ENCODE measurements at places on chromosomes 16 and 17. TPM values are rescaled to one million over a fixed set of nuclear protein-coding genes. Genes with fewer than 3 reads are reported as not detected.

CD300E gene
- 0.17 TPM for polyA plus RNA-seq

OTOP2 gene
- not detected for polyA plus RNA-seq

GRCh38 chr16:65336160-65336559 is 214.3 kb upstream of the CDH11 start:
- no peak for DNase-seq

DNA sequence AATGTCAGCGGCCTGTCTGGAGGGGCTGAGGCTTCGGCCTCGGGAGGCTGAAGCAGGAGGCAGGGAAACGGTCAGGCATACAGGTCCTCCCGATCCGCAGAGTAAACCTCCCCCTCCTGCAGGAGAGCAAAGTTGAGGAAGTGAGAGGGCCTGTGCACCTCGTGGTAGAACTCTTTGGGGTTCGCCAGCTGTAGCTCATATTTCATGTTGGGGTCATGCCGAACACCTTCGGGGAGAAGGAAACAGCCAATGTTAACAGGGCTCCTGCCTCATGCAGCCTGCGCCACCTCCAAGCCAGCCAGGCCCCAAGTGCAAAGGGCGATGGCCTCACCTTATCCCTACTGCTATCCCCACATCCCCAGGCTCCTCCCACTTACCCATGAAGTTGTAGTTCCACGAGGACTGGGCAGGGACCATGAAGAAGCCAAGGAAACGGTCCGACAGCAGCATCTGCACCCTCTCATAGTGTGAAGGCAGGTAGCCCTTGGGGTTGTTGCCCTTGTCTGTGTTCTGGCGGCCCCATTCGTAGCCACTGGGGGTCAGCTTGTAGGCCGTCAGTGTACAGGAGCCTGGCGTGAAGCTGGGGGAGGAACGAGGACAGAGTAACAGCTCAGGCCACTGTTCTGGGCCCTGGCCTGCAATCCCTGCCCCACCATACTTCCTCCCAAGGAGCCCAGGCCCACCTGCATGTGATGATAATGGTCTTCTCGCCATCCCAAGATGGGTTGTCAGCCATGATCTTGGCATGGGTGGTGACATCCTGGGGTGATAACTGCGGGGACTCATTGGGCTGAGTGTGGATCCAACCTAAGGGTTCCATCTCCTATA is 1.3 kb upstream of the RILP start:
- no peak for DNase-seq

DNA sequence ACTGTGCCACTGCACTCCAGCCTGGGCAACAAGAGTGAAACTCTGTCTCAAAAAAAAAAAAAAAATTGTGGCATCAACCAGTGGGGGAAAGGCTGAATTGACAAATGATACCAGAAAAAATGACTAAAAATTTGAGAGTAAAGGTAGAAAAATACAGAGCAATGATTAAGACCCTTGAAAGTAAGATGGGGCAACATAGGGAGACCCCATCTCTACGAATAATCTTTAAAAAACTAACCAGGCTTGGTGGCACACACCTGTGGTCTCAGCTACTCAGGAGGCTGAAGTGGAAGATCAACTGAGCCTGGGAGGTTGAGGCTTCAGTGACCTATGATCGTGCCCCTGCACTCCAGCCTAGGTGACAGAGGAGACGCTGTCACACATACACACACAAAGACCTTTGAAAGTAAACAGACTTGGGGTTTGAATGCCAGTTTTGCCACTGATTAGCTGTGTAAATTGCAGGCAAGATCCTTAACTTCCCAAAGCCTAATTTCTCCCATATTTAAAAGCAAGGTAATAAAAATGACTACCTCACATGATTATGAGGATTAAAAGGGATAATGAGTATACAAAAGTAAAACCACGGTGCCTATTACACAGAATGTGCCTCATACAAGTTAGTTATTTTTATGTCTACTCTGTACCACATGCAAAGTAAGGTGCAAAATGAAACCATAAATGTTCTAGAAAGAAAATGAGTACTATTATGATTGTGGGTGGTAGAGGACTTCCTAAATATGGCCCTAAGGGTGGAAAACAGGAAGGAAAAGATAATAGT is 21.7 kb upstream of the PAFAH1B1 start:
- no peak for DNase-seq

DNA sequence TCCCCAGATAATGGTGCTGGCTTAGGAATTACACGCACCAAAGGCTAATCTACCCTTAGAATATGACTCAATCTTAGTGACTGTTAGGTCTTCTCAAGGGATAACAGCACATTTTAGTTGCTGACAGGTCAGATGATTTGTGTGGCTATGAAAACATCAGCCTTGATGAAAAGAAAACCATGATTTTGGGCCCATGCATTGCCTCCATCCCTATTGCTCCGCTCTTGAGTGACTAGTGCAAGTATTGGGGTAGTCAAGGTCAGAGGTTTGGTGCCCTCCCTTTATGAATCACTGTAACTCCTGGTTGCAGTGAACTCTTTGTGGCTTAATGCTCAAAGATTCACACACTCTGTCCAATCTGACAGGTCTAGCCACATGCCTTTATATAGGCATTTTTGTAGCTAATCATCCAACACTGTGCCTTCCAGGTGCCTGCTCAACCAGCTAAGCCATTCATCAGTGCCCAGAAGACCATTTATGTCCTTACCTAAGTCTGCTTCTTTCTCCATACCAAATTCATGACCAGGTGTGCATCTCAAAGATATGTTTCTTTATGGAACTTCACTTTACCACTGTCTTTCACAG is 251.6 kb downstream of the KCNJ2 start:
- DNase-seq: no peak

All from muscle of back (tissue), 13 donors.